ENCODE measurements at places on chromosomes 2 and 18. TPM values are rescaled to one million over a fixed set of nuclear protein-coding genes. Genes with fewer than 3 reads are reported as not detected.

DNA sequence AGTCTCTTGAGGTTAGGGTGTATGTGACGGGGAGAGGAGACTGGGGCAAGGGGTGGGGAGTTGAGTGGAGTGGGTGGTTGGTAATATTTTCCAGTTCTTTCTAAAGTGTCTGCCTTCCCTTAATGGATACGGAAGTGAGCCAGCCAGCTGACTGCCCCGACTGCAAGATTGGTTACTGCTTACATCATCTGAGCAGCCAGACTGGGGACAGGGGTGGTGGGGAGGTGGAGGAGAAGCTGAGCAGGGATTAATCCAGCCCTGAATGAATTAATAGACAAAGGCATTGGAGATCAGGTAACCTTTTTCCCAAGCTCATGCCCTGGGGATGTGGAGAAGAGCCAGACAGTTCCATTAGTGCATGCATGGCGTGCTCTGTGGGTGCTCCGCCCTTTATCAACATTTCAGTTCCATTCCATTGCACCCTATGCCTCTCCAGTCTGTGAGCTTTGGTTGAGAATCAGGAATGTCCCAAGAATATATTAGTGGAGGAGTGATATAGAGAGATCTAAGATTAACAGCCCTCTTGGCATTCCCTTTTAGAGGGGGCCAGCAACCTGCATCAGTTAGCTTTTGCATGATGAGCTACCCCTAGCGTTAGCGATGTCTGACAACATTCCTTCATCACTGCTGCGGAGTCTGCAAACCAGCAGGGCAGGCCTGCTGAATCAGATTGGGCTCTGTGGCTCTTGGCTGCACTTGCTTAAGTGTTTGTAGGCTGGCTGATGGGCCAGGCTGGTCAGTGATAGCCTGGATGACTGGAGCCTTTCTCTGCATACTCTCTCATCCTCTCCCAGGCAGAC, 67.4 kb downstream of the TNP1 start:
- H3K27ac ChIP-seq: no peak overlapping the region
- H3K27me3 ChIP-seq: no peaks in the 10 kb centered on the region
- no peak overlapping the region for H3K4me3 ChIP-seq
- no peaks in the 10 kb centered on the region for H3K36me3 ChIP-seq

DNA sequence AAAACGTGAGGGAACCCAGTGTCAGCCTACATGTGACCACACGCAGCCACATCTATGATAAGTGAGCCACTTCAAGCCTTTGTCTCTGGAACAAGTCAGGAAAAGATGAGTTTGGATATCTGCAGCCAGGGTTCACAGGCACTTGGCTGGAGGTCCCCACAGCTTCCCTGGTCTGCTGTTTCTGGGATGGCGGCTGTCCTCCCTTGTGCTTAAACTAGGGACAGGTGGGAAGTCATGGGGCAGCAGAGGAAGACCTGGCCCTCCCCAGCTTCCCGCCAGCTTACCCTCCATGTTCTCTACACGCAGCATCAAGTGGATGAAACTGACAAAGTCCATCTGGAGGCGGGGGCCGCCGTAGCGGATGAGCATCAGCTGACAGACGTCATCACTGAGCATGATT, 38.5 kb upstream of the GALNT14 start:
- H3K36me3 ChIP-seq: no peaks in the 10 kb centered on the region
- H3K4me3 ChIP-seq: no peak overlapping the region
- no peaks in the 10 kb centered on the region for H3K4me1 ChIP-seq
- H3K27me3 ChIP-seq: peaks cover 3% of the 10 kb centered on the region
- no peak for DNase-seq

DNA sequence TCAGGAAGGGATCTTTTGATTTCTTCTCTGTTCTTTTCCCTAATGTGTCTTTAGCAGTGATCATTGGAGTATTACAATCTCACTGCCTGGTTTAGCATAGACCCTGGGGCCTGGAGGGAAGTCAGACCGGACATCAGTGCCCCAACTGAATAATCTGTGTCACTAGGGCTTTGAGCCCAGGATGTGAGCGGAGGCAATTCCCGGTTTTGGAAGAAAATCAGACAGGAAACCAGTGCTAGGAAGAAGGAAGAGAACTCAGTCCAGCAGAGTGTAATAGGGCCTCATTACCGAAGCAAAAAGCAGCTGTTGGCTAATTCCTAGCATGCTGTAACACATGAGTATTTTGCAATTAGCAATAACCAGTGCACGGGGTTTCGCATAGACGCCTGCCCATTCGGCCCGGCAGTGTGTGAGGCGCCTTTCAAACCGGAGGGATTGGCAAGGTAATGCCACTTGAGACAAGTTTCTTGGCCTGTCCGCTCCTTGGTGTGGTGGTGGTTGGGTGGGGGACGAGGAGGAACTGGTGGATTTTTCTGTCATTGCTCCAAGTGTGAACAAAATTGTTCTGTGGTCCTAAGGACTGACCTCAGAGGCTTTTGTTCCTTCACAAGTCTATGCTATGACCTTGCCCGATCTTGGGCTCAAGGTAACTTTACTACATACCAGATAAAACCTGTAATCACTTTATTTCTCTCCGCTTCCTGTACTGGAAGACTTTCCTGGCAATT, 2.8 kb downstream of the FOSL2 start:
- peak overlapping the region; percentile 66 for H3K27ac ChIP-seq
- peaks cover 4% of the 10 kb centered on the region for H3K36me3 ChIP-seq
- DNase-seq: no peak
- H3K4me3 ChIP-seq: peak overlapping the region; percentile 23
- no peaks in the 10 kb centered on the region for H3K27me3 ChIP-seq

The VAPA gene
- total RNA-seq: 157 TPM

The DPYSL5 gene
- not detected for total RNA-seq
